ENCODE measurements at places on chromosomes 13 and 19.

DNA sequence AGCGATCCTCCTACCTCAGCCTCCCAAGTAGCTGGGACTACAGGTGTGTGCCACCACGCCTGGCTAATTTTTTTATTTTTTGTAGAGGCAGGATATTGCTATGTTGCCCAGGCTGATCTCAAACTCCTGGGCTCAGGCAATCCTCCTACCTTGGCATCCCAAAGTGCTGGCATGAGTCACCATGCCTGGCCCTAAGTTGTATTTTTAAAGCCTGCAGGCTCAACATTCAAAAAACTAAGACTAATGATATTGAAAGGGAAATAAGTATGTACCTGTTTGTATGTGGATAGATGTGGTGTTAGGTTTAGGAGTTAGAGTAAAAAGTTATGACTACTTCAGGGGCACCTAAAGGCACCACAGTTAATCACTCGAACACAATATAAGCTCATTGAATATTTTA, 5.4 kb upstream of the IPO5 start:
- DNase-seq: no peak

DNA sequence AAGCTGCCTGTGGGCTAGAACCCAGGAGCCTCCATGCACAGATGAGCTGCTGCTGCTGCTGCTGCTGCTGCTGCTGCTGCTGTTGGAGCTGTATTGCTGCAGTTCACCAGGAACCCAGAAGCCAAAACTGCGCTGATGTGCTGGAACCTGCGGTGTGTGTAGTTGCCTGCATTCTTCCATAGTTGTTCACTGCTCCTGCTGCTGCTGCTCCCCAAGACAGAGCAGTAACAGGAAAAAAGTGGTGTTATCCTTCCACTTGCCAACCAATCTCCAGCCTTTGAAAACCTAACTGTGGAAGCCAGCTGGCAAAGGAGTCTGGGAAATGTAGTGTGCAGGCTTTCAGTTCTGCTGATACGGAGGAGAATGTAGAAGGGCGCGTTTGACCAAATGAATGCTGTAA, 37.9 kb downstream of the ARHGAP35 start:
- peak; percentile 56 for DNase-seq

DNA sequence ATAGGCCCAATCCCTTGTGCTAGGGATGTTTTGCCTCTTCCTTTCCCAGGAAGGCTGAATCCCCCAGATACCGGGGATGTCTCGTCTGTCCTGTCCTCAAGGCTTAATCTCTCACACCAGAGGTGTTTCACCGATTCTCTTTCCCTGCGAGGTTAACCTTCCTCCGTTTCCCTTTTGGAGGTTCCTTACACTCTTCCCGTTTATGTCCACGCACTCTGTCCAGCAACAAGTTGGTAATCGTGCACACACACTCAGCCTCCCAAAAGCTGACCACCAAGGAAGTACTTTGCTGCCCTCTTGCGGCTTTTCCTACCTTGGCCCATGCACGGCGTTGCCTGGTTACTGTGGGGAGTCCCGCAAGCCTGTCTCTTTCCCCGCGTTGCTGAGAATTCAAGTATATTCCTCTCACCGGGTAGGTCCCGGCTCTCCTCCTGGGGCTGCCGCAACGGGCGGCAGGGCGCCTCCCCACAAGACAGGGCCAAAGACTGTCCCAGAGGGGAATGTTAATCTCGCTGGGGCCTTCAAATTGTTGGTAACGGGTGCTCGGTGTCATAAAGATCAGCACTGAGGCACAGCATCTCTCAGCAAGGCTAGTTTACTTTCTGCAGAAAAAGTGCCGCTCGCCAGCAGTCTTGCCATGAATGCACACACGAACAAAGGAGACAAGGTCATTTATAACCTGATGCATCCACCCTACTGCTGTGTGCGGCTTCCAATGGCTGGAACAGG, 36.7 kb upstream of the CD177 start:
- no peak for DNase-seq

- DNase-seq: no peak
Measured at GRCh38 chr13:76231522-76232167, 595.5 kb downstream of the LMO7 start.

DNA sequence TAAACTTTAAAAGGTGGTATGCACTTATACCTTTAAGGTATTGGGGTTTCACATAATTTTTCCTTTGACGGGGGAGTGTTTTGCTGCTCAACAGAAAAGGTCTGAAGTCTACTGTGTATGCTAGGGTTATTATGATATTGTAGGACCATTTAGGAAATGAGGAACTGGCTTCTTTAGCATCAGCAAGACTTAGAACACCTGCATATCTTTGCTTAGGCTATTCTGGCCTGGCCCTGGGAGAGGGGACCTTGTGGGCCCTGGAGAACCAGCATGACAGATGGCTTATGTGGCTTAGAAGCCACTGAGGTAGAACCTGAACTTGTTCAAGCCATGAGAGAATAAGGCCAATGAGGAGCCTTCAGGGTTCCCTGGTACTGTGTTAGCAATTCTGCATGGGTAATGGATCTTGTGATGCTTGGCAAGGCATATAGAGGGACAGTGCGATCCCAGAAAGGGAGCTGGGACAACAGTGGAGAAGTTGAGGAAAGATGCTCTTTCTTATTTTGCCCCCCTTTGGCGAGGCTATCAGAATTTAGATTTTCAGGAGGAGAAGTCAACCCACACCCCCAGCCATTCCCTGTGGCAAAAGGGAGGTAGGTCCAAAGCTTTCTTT, 4.3 kb downstream of the RGCC start:
- no peak for DNase-seq

GRCh38 chr13:41509971-41510370, 52.6 kb downstream of the RGCC start:
- no peak for DNase-seq

DNA sequence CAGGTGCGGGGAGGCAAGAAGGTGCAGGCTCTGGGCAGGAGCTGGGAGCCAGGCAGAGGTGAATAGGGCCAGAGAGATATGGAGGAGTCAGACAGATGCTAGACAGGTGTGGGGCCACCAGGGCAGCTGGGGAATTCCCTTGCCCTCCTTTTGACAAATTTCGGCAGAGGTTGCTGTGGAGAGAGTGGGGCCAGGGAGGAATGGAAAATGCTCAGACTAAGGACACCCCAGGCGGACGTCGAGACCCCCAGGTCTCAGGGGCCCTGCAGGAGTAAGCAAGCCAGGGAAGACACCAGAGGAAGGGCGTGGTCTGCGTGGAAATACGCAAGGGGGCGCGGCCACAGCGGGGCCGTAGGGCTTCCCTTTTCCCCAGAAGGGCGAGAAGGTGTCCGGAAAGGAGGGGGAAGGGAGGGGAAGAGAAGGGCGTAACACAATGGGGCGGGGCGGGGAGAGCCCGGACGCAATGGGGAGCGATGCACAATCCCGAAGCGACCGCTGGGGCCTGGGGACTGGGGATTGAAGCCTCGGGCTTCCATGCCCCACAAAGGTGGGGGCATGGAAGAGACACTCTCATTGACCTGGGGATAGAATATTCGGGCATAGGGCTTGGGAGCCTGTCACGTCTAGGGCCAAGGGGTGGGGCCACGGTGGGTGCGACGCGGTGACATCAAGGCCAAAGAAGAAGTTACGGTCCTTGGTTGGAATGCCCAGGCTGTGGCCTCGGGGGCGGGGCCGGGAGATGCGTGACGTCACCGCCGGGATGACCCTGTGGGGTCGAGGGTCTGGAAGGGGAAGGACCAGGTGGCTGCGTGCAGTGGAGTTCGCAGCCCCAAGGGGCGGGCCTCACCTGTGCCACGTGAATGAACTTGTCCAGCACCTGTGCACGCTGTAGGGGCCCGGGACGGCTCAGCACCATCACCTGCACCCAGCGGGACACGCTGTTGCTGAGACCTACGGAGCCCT, 8.2 kb downstream of the RASGRP4 start:
- DNase-seq: peak; percentile 38

- DNase-seq: no peak
Measured at GRCh38 chr13:113105921-113106452, 396 bp downstream of the F7 start.

DNA sequence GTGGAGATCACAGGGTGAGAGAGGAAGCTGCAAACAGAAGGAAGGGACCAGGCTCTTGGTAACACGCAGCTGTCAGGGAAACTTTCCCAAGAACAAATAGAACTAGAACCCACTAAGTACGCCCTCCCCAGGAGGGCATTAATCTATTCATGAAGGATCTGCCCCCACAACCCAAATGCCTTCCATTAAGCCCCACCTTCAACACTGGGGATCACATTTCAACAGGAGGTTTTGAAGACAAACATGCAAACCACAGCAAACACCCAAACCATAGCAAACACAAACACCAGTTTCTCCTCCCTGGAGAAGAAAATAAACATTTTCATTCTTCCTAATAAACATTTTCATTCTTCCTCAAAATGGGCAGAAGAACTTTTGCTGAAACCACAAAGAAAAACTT, 329.6 kb downstream of the EFNB2 start:
- no peak for DNase-seq

- no peak for DNase-seq
Measured at GRCh38 chr13:28637714-28638355, 21.1 kb upstream of the POMP start.

GRCh38 chr19:4580961-4581665, 21.6 kb upstream of the SEMA6B start:
- DNase-seq: no peak

DNA sequence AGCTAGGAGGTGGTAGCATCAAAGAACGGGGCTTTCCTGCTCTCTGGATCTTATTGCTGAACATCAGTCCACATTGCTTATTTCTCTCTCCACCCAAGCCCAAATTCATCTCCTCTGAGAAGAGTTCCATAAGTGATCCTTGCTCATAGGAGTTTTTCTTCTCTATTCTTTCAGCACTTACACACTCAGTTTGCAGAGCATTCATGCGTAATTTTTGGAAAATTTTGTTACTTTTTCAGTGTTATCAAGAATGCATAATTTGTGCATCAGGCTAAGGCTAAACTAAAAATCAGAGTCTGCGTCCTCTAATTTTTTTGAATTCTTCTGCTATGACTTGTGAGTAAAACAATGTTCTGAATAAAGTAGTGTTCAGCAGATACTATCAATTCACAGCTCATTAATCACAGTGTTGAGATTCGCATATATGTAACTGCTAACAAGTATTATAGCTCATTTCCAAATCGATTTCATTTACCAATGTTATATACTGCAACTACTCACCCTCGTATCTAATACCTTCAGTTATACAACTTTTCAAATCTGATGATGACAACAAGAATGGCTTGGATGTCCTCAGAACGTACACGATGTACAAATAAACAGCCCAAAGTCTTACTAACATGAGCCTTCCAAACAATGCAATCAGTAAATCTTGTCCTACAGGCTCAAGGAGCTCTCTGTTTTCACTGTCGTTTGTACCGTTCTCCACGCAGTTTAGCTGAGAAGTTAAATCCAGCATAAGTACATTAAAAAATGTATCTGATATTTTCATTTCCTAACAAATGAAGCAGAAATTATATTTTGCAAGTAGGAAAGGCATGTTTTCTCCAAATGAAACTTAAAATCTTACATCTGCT, 36.4 kb upstream of the STARD13 start:
- no peak for DNase-seq

DNA sequence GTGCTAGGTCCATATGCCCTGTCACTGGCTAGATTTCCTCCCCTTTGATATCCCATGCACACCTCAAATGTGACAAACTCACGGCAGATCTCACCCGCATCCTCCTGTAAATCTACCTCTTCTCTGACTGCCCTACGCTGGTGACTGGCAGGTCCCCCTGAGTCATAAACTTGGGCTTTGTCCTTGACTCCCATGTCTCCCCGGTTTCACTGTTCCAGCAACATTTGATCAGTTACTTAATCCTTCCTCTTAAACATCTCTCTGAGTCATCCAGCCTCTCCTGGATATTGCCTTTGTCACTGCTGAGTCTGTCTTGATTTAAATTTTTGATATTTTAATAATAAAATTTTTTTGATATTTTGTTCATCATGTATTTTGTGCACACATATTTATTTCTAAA, 26.5 kb downstream of the FAM216B start:
- no peak for DNase-seq

DNA sequence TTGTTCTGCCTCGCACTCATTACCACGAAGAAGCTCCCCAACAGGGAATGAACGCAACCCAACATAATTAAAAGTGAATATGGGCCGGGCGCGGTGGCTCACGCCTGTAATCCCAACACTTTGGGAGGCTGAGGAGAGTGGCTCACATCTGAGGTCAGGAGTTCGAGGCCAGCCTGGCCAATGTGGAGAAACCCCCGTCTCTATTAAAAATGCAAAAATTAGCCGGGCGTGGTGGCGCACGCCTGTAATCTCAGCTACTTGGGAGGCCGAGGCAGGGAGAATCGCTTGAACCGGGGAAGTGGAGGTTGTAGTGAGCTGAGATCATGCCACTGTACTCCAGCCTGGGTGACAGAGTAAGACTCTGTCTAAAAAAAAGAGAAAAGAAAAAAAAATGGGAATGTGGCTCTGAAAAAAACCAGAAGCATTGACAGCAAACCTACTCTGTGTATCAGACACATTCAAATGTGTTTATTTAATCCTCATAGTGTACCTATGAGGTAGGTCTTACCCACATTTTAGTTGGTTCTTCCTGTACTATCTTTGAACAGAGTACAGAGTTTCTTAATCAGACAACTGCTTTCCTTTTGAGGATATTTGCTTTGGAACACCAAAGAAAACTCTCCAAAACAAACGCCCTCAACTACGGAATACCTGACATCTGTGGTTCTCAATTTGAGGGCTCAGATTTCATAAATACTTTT, 70.0 kb downstream of the NUFIP1 start:
- DNase-seq: no peak

GRCh38 chr13:46656786-46657185, 103.8 kb downstream of the LRCH1 start:
- no peak for DNase-seq

DNA sequence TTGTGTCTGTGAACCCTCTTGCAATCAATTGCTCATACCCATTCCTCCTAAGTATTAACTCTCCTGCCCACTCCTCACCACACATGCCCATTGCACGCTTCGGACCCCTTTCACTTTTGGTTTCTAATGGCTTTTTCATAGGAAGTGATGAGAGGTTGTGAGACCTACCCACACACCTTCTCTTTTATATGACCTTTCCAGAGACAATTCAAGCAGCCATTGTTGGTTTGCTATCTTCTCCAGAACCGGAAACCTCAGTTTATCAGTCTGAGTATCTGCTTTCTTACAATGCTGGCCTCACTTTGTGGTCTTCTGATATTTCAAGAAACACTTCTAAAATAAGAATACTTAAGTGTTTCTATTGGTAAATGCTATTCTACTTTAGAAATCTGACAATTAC, 1550.8 kb upstream of the SLC10A2 start:
- no peak for DNase-seq

DNA sequence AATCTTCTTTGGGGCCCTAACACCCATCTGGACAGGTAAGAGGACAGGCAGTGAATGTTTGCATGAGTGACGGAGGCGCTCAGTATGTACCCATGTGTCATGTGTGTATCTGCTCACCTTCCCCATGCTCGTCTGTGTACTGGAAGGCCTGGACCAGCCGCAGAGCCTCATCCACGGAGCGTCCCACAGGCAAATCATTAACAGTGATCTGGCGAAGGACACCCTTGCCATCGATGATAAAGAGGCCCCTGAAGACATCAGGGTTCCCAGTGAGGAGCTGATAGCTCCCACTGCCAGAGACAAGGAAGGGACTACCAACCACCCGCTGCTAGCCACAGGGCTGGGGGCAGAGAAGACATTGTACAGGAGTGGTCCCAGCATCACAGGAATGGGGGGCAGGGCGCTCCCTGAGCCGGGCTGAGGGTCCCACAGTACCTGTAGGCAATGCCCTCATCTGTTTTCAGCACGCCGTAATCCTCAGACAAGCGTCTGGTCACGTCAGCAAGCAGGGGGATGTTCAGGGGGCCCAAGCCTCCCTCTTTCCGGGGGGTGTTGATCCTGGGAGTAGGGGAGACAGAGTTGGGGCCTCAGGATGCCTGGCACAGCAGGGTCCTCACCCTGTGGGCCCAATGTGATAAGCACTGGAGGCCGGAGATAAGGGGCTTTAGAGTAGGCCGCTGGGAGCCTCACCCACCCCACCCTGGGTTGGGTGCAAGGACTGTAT, 1.7 kb downstream of the PRDX2 start:
- DNase-seq: no peak

All from right hindlimb (tissue), 1 donor.